Globus pallidus (tissue), 1 donor: ENCODE measurements at places on chromosomes 7 and 10.
A peak's percentile ranks its signal among the peaks of the same experiment; 100 is the strongest.

DNA sequence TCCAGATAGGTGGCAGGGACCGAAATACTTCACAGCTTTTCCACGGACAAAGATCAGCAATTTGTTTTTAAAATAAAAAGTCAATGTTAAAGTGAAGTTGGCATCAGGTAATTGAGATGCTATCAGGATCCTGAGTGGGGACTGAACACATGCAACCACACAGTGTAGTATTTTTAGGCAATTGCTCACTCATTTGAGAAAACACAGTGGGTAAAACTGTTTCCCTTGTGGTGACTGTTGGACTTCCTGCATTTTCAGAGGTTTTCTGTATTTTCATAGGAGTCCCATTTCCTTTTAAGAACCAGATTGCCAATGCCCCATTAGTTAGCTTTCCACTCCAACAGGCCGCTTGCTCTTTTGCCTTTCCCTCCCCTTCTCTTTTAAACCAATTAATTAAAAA, 159.5 kb upstream of the ZNF32 start:
- no peak for DNase-seq

GRCh38 chr10:129774082-129774735, 189.9 kb downstream of the EBF3 start:
- DNase-seq, result no peak

DNA sequence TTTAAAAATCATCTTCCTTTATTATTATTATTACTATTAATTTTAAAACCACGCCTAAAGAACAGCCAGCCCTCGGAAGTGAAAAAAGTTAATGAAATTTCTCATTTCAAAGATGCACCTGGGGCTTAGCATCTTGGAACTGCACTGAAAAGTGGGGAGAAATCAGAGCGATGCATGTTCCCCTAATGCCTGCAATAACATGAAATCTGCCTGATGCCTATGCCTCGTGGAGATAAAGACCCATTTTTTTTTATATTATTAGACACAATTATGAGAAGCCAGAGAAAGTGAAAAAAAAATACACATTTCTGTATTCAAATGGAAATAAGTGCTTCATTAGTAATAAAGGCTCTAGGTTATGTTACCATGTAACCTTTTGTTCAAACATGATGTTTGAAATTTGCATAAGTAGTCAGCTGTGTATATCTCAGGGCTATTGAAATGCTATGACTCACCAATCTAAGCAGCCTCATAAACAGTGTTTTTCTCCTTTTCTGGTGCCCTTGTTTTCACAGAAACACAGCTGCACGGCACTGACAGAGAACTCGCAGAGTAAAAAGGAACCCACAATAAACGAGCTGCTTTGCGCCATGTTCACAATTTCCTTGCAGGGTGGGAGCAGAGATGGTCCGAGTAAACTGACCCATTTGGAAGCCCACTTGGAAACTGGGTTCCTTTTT, 175.8 kb upstream of the PRKCQ start:
- DNase-seq, result peak; percentile 72

- no peak for DNase-seq
Observed at GRCh38 chr7:95441042-95441823, 6.4 kb upstream of the PON2 start.

- no peak for DNase-seq
Observed at GRCh38 chr7:142420554-142421362, 162.9 kb upstream of the PRSS58 start.

DNA sequence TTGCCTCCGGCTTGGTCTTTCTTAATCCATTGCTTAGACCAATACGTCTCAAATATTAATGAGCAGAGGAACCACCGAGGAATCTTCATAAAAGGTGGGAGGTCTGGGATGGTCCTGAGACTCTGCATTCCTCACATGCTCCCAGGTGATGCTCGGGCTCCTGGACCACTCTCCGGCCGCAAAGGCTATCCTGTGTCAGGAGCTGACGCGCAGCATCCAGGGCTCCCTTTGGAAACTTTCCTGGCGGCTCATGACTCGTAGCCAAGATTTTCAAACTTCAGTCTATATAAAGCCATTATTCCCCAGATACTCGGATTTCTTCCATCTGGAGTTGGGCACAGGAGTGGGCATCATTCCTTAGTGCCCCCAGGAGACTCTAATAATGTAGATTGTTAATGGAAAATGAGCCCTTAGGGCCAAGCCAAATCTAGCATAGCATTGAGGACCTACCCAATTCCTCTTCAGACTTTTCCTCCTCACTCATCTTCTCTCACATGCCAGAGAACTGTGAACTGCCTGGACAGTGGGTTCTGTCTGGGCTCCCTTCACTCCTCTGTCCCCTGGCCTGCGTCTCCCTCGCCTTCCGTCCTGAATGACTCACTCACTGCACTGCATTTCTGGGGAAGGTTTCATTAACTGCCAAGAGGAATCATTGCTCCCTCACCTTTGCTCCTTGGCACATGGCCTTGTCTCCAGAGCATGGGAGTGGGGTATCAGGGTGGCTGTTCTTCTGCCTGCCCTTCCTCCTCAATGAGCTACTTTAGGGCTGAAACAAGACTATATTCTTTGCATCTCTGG, 89.3 kb downstream of the MKI67 start:
- DNase-seq, result no peak

DNA sequence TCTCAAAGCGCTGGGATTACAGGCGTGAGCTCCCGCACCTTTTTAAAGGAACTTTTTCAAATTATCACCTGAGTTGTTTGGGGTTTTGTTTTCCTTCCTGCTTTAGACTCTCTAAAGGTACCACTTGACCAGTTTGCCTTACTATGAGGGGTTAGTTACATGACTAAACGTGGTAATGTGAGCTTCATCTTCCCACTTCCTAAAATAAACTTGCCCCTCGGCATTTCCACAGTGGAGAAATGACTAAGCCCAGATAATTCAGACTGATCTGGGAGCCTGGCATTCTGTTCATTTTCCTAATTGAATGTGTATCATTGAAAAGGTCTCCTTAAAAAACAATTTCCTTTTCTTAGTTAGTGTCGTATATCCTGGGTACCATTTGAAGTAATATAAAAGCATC, 163.4 kb downstream of the PLXDC2 start:
- DNase-seq, result no peak

- no peak for DNase-seq
Observed at GRCh38 chr10:22856444-22857074, 71.3 kb upstream of the ARMC3 start.

DNA sequence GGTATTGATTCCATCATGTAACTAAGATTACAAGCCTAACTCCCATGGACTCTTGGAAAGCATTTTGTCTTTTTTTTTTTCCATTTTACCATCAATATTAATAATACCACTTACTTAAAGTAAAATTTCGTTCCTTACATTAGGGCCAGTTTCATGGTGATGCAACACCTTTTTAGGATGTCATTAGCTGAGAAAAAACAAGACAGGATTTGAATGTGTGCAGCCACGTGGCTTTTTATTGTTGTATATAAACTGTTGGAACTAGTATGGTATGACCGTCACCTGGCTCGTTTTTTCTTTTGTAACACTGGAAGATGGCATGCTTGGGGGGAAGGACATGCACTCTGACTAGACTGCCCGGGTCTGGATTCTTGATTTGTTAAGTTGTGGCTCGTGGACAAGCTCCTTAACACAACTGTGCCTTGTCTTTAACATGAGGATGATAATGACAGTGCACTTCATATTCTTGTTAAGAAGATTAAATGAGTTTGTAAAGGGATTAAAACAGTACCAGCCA, 42.1 kb downstream of the ARHGAP21 start:
- no peak for DNase-seq

- DNase-seq, result peak; percentile 58
Observed at GRCh38 chr10:124416733-124417132, 2.0 kb downstream of the OAT start.

GRCh38 chr10:99534450-99534938, 1.8 kb downstream of the NKX2-3 start:
- DNase-seq, result no peak

DNA sequence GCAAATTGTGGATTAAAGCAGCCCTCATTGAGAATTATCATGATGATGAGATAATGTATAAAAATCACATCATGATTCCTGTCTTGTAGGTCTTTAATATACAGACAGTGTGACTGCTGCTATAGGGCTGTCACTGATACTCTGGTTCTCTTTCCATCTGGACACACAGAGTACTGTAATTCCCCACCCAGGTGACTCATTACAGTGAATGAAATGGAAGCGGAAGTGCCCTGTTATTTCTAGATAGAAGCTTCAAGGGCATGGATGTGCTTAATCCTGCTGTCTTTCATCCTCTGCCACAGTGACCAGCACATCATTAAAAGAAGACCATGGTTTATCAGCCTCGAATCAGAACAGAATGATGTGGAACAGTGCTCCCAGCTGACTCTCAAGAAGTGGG, 1234.0 kb downstream of the SORCS3 start:
- DNase-seq, result no peak

- no peak for DNase-seq
Observed at GRCh38 chr10:59027975-59028655, 148.3 kb upstream of the PHYHIPL start.

GRCh38 chr7:45216181-45216580, 58.6 kb downstream of the RAMP3 start:
- no peak for DNase-seq

DNA sequence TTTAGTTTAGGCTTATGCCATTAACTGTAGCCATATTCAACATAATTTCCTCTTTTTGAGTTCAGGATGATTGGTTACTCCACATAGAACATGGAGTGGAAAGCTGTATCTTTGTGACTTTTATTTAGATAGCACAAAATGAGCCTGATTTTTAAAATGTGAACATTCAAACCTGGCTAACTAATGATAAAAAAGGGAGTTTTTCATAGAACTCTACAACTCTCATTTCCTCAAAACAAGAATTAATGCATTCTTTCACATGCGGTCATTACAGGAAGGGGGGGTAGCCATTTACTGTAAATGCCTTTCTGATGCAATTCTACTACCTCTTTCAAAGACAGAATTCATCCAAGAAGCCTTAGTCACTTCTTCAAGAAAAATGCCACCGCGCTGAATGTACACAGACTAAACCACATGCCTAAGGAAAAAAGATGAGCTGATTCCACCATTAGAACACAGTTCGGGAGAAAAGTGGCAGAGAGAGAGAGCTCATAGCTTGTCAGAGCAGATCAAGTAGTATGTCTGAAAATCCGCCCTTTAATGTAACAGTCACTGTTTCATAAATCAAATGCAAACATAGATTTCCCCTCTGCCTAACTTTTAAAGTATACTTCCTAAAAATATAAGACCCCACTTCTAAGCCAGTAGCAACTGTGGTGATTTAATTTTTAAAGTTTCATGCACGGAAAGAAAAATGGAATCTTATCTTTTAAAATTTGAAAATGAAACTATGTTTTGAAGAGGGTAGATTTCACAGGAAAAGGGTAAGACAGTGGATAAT, 226.4 kb upstream of the KLF14 start:
- no peak for DNase-seq

DNA sequence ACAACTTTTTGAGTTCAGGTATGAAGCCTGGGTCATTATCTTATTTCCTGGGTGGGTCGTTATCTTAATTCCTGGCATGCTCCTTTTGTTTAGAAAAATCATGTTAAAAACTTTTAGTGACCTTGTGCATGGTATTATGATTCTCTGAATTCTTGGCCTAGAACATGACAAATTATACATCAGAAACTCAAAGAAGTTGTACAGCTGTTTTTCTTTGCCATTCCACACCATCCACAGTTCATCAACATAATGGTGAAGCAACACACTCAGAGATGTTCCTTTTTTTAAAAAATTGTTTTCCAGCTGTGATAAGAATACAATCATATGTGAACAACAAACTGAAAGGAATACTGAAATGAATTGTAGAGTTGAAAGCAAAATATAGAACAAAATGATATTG, 149.2 kb upstream of the SEMA3D start:
- DNase-seq, result no peak

DNA sequence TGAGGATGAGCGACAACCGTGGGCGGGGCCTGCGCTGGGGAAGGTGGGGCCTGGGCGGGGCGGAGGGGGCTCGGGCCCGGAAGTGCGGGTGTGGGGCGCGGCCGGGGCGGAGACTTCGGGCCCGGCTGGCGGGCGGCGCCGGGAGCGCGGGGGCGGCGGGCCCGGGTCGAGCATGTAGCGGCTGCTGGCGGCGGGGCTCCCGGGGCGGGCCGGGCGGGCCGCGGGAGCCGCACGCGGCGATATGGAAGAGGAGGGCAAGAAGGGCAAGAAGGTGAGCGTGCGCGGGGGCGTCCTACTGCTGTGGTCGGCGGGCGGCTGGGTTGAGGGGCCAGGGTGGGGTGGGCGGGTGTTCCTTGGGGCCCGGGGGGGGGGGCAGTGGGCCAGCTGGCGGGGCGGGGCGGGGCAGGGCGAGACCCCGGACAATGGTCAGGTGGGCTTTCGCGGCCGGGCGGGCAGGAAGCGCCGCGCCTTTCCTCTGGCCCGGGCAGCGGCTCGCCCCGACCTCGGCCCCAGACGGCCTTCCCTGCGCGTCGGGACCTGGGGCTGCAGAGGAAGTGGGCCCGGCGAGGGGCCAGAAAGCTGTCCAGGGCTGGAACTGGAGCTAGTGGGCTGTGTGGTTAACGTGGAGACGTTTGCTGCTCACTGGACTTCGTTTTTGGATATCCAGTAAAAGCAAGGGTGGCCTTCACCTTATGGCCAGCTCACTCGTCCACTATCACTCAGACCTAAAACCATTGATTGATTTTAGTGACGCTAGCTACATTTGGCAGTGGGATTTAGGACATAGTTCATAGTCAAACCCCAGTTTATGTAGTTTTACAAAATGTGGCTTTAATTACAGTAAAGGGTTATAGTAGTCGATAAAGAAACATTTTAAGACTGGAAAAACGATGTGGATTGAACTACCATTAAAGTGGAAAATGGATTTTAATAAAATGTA, at the start of gene CCM2:
Gene CCM2, plus strand, starts transcription at position 109 of the 940 bp plus-strand sequence. Its CDS starts 133 bp downstream, at position 242.
- DNase-seq, result peak; percentile 27

DNA sequence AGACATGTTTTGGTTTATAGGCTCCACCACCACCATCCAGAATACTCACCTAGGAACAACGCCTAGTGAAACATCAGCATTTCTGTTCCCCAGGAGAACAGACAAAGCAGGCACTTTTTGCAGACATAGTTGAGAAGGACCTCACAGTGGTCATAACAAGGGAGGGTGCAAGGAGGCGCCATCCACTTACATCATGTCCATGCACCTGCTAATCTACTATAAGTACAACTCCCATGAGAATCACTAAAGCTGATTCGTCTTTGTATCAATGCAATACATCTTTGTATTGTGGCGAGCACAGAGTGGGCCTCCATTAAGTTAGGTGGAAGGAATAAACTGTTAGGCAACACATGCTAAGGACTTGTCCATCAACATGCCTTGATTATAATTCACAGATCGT, 207.1 kb downstream of the KCNMA1 start:
- no peak for DNase-seq

GRCh38 chr10:19783721-19784120, 32.5 kb upstream of the PLXDC2 start:
- no peak for DNase-seq

GRCh38 chr10:74290708-74291107, 139.7 kb downstream of the ADK start:
- no peak for DNase-seq
